ENCODE measurements at places on chromosomes 12 and 14. TPM values are rescaled to one million over a fixed set of nuclear protein-coding genes. Genes with fewer than 3 reads are reported as not detected.

DNA sequence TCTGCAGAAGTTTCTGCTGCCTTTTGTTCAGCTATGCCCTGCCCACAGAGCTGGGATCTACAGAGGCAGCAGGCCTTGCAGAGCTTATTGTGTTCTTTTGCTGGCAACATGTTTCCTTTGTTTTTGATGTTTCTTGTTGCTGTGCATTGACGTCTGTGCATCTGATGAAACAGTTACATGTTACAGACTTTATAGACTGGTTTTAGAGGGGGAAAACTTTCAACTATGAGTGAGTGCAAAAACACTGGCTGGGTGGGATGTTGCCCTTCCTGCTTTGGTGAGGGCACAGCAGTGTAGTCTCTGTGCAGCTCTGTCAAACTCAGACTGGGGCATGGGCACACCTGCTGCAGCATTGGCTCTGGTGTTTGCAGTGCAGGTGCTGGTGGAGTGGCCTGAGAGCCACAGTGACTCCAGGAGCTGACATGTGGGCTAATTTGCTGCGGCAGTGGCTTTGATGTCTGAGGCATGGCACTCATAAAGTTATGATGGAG lies 26.9 kb downstream of the CLEC6A start:
- H3K4me3 ChIP-seq: no peak overlapping the region
- H3K4me1 ChIP-seq: no peaks in the 10 kb centered on the region
- H3K27me3 ChIP-seq: peaks cover 8% of the 10 kb centered on the region
- peaks cover under 1% of the 10 kb centered on the region for H3K36me3 ChIP-seq

- H3K27ac ChIP-seq: no peak overlapping the region
- no peak for DNase-seq
- H3K36me3 ChIP-seq: no peaks in the 10 kb centered on the region
These were observed 86.7 kb downstream of the B4GALNT3 start for GRCh38 chr12:546265-546919.

RFX4 gene
- not detected for polyA plus RNA-seq

DNA sequence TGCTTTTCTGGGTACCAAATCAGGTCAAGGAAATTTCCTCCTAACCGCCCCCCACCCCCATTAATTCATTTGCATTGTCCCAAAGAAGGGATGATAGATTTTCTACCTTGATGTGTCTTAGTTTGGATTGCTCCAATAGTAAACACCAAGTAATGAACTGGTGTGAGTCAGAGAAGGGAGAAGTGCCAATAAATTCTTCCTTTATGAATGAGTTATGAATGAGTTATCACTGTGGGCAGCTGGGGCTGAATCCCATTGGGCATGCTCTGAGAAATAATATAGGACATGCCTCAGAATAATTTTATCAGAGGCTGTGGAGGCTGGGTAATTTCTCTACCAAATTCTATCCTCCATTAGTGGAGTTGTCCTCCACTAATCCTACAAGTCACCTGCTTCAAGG lies 277.9 kb upstream of the FLRT2 start:
- DNase-seq: no peak

- H3K4me1 ChIP-seq: peaks cover 95% of the 10 kb centered on the region
- no peak for DNase-seq
- H3K36me3 ChIP-seq: peaks cover 6% of the 10 kb centered on the region
- no peaks in the 10 kb centered on the region for H3K27me3 ChIP-seq
- H3K27ac ChIP-seq: peak overlapping the region; percentile 97
These were observed 99.4 kb downstream of the ETV6 start for GRCh38 chr12:11748903-11749302.

DNA sequence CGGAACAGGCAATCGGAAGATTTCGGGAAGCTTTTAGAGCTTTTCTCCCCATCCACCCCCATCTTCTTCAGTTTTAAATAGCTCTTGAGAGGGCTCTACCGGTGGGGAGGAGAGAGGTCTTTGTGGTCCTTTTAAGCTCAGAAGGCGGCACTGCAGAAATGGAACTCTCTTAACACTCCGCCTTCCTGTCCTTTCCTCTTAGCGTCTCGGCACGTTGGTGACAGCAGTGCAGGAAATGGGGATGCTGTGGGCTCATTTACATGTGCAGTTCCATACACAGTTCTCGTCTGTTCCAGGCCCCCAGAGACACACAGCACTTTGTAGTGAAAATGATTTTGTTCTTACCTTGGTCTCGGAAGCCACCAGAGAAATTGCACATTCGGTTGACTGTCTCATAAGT lies 50.4 kb upstream of the RIN3 start:
- no peak overlapping the region for H3K27ac ChIP-seq
- H3K27me3 ChIP-seq: no peaks in the 10 kb centered on the region
- peaks cover 88% of the 10 kb centered on the region for H3K4me1 ChIP-seq
- peaks cover 31% of the 10 kb centered on the region for H3K36me3 ChIP-seq
- peak; percentile 33 for DNase-seq

GRCh38 chr12:63981343-63981742 lies 136.8 kb downstream of the SRGAP1 start:
- no peaks in the 10 kb centered on the region for H3K27me3 ChIP-seq
- H3K4me1 ChIP-seq: peaks cover 12% of the 10 kb centered on the region
- DNase-seq: no peak
- no peaks in the 10 kb centered on the region for H3K36me3 ChIP-seq
- H3K27ac ChIP-seq: no peak overlapping the region

DNA sequence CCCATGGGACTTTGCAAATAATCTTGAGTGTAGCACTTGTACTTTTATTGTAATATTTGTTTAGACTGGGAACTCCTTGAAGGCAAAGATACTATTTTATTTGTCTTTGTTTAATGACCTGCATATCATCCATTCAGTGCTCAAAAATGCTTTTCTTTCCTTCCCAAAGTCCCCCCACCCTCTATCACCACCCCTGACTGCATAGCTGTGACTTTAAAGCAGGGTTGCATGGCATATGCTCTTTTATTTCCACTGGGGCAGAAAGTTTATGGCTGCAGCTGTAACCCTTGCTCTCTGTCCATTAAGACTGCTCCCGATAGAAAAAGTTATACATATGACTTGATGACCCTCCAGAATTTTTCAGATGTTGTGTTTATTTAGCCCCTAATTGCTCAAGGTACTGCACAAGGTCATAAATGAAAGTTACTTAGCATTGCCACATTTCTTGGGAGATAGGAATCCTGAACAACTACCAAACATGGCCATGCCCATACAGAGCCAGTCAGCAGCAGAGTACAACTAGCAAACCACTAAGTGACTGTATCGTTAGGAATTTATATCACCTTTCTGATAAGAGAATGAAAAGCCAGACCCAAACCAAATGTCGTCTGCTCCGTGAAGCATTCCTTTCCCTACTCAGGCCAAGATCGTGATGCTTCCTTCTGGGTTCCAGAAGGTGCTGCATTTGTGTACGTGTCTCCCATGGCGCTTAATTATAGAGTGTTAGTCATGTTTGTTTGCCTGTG lies 114.3 kb downstream of the DIP2B start:
- no peak overlapping the region for H3K27ac ChIP-seq
- no peaks in the 10 kb centered on the region for H3K36me3 ChIP-seq
- no peak for DNase-seq
- no peaks in the 10 kb centered on the region for H3K27me3 ChIP-seq
- H3K4me3 ChIP-seq: no peak overlapping the region
- H3K4me1 ChIP-seq: no peaks in the 10 kb centered on the region

DNA sequence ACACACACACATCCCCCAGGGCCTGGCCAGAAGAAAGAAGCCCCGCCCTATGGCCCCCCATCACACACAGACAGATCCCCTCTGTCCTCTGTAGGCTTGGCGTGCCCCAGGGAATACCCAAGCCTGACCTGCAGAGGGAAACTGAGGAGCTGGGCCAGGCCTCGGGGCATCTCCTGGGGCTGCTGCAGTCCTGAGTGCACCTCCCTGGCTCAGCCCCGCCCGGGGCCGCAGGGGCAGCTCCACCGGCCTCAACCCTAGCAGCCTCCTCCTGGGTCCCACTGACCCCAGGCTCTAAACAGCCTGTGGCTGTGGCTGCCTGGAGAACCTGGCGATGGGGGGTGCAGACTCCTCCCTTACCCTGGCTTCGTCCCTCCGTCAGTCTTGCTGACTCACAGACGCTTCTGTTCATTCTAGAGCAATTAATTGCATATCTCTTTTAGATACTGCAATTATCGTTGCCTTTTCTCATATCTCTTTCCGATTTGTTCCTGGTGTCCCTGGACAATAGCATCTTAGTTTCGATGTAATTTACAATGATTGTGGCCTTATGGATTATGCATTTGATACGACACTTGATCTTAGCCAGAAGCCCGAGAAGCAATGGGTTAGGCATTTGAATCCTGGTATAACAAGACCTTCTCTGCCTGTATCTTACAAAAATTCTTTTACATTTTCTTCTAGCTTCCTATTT lies 45.8 kb upstream of the EIF5 start:
- H3K4me1 ChIP-seq: no peaks in the 10 kb centered on the region
- no peaks in the 10 kb centered on the region for H3K36me3 ChIP-seq
- no peak overlapping the region for H3K27ac ChIP-seq
- H3K4me3 ChIP-seq: no peak overlapping the region
- H3K27me3 ChIP-seq: no peaks in the 10 kb centered on the region

DNA sequence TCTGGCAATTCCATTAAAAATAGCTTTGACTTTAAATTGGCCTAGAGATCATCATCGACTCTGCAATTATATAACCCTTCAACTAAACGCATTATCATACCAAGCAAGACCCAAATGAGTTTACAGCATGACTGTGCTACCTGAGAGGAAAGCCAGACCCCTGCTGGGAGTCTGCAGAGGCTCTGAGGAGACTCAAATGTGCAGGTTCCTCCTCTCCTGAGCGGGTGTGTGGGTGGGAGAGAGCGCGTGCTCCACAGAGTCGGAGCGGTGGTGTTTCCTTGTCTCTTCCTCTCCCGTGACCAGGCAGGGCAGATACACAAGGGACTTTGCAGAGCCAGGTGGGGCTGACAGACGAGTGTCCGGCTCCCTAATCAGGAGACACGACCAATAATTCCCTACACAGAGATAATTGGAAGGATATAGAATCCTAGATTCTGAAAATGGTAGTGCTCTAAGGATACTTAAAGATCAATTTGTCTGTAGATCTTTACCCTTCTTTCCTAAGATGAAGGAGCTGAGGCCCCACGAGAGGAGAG lies 74.1 kb downstream of the SLC8A3 start:
- H3K27me3 ChIP-seq: no peaks in the 10 kb centered on the region
- no peak for DNase-seq
- no peaks in the 10 kb centered on the region for H3K36me3 ChIP-seq
- no peaks in the 10 kb centered on the region for H3K4me1 ChIP-seq
- no peak overlapping the region for H3K27ac ChIP-seq
- no peak overlapping the region for H3K4me3 ChIP-seq

- no peaks in the 10 kb centered on the region for H3K4me1 ChIP-seq
- H3K36me3 ChIP-seq: no peaks in the 10 kb centered on the region
These were observed 186.4 kb downstream of the SYT10 start for GRCh38 chr12:33253178-33253577.

GRCh38 chr14:24416254-24416931 lies 13.1 kb downstream of the CBLN3 start:
- DNase-seq: no peak
- H3K4me3 ChIP-seq: no peak overlapping the region
- H3K36me3 ChIP-seq: no peaks in the 10 kb centered on the region
- H3K4me1 ChIP-seq: no peaks in the 10 kb centered on the region
- no peak overlapping the region for H3K27ac ChIP-seq

- H3K27ac ChIP-seq: no peak overlapping the region
- peak; percentile 49 for DNase-seq
- no peak overlapping the region for H3K4me3 ChIP-seq
- H3K27me3 ChIP-seq: no peaks in the 10 kb centered on the region
- H3K4me1 ChIP-seq: peaks cover 39% of the 10 kb centered on the region
- no peaks in the 10 kb centered on the region for H3K36me3 ChIP-seq
These were observed 4.3 kb upstream of the GPR19 start for GRCh38 chr12:12700254-12700653.

DNA sequence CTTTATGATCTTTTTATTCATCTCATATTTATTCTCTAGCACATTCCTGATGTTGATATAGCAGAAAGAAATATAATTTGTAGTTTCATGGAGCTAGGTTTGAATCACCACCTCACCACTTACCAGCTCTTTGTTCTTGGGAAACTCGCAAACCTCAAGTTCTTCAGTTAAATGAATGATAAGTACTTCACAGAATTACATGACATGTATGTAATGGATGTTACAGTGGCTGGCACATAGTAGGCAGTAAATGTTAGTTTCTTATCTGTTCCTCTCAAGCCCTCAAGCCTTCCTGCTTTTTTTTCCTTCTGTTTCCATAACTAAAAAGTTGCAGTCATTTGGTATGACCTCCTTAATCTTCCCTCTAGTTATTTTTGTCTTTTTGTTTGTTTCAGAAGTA lies 54.9 kb downstream of the SPATS2 start:
- no peaks in the 10 kb centered on the region for H3K27me3 ChIP-seq
- DNase-seq: no peak
- H3K4me1 ChIP-seq: no peaks in the 10 kb centered on the region
- no peaks in the 10 kb centered on the region for H3K36me3 ChIP-seq
- H3K4me3 ChIP-seq: no peak overlapping the region

GRCh38 chr12:91204421-91204820 lies 21.8 kb upstream of the DCN start:
- H3K36me3 ChIP-seq: no peaks in the 10 kb centered on the region
- H3K4me1 ChIP-seq: no peaks in the 10 kb centered on the region
- H3K4me3 ChIP-seq: no peak overlapping the region
- DNase-seq: no peak

DNA sequence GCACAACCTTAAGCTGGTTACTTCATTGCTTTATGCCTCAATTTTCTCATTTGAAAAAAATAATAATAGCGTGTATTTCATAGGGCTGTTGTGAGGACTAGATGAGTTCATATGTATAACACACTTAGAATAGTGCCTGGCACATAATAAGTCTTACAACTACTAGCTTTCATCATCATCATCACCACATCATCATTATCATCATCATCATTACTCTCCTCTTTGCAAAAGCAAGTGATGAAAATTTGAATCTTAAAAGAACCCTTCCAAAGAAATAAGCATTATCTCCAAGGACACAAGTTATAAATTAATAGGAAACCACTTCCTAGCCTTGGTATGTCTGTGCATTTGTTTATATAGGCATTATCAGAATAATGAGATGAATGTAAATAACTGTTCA lies 117.0 kb downstream of the ST8SIA1 start:
- H3K4me1 ChIP-seq: no peaks in the 10 kb centered on the region
- H3K27ac ChIP-seq: no peak overlapping the region
- H3K4me3 ChIP-seq: no peak overlapping the region
- H3K27me3 ChIP-seq: no peaks in the 10 kb centered on the region

GRCh38 chr12:107356266-107356936 lies 263.1 kb upstream of the CRY1 start:
- peaks cover 22% of the 10 kb centered on the region for H3K4me1 ChIP-seq
- H3K27ac ChIP-seq: no peak overlapping the region
- no peak overlapping the region for H3K4me3 ChIP-seq
- DNase-seq: no peak

DNA sequence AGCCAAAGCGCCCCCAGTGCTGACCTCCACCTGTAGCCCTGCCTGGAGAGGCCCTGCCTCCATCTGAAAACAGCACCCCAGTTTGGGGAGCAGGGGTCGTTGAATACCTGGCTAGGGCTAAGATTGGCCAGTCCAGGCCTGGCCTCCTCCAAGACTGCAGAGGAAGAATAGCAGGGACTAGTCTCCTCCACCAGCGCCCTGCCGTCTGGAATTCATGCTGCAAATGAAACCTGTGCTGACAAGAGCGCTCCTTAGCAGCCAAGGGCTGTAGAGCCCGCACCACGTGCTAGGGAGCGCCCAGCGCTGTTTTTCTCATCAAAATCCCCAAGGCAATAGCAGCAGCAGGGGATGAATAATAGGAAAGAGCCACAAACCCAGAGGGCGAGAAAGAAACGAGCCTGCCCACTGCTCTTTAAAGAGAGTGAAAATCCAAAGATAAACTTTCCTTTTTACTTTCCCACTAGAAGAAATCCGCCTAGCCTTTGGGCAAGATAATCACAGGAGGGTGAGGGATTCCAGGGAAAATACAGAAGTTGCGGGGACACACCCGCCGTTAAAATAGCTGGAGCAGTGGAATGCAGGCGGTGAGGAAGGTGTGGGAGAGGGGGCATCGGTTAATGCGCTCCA lies 3.3 kb downstream of the COL2A1 start:
- H3K4me1 ChIP-seq: peaks cover 17% of the 10 kb centered on the region
- H3K27ac ChIP-seq: no peak overlapping the region
- DNase-seq: no peak
- no peak overlapping the region for H3K4me3 ChIP-seq
- H3K36me3 ChIP-seq: no peaks in the 10 kb centered on the region
